Neuronal stem cell (in vitro differentiated cells): ENCODE measurements at places on chromosomes 1 and 21.

DNA sequence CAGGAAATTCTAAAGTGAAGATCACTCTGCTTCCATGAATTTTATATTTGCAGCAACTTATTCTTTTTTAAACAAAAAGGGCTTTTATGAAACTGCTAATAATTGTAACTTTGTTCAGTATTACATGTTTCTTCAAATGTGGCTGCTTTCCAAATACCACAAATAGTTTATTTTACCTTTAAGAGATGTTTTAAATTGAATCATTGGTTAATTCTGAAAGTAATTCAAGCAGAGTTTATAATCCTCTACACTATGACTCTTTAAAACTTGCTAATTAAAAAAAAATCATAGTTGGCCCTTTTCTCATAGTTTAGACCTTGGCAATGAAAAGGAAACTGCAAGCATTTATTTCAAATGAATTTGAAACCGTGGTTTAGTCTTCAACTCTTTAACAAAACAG is 59.6 kb downstream of the SDCCAG8 start:
- DNase-seq, result no peak

DNA sequence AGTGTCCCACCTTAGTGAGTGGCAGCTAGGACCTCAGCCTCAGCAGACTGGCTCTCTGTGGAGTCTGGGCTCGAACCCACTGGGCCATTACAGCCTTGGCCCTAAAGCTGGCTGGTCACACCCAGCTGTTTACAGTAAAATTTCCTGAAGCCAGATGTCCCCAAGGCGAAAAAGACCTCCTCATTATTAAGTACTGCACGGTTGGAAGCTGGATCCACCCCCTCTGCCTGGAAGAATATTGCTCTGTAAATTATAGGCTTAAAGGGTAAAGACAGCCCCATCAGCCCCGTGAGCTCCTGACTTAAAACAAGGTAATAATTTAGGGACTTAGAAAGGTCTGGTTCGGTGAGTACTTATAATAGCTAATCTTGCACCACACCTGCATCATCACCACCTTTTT is 30.3 kb upstream of the TMEM51 start:
- DNase-seq, result no peak

- no peak for DNase-seq
Measured at GRCh38 chr21:30541764-30542163, at the start of gene KRTAP19-6. Gene KRTAP19-6, minus strand, starts transcription at chr21:30541864. Its CDS starts 31 bp downstream, at chr21:30541833.

DNA sequence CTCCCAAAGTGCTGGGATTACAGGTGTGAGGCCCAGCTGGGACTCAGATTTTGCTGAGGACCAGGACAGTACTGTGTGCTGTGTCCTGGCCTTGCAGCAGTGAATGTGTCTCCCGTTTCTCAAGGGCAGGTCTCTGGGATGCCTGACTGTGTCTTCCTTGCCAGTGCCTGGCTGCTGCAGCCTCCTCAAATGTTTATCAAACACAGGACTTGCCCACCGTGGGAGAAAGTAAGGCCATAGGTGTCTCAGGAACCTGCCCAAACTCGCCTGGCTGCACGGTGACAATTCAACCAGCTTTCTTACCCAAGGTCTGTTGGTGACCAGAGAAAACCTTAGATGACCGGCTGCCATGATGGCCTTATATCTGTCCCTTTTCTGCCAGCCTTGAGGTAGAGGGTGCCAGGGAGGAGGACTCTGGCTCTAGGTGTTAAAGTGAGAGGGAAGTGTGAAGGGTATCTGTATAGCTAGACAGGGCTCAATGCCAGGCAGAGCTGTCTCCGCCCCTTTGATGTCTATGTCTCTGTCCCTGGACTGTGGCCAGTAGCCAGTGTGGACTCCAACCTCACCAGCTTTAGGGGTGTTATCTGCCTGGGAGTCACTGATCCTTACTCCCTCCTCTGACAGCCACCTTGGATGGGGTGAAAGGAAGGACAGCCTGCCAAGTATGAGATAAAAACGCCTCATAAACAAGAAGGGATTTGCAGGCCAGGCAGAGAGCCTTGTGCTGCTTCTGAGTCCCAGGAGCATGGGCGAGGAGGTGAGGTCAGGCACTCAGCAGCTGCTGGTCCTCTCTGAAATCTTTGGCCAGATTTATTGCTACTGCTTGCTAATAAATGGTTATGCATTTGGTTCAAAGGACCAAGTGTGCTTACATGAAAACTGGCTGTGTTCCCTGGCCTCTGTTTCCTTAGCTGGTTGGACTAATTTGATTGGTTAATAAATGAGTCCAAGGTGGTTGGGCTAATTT is 22.3 kb downstream of the IL6R start:
- DNase-seq, result no peak

- DNase-seq, result no peak
Measured at GRCh38 chr1:185578293-185578692, 155.9 kb upstream of the HMCN1 start.

- DNase-seq, result no peak
Measured at GRCh38 chr1:9826616-9827015, 2.9 kb upstream of the CLSTN1 start.

- no peak for DNase-seq
Measured at GRCh38 chr1:175124861-175125260, 57.2 kb downstream of the TNN start.

- no peak for DNase-seq
Measured at GRCh38 chr1:112957133-112957812, 1.3 kb upstream of the SLC16A1 start.

DNA sequence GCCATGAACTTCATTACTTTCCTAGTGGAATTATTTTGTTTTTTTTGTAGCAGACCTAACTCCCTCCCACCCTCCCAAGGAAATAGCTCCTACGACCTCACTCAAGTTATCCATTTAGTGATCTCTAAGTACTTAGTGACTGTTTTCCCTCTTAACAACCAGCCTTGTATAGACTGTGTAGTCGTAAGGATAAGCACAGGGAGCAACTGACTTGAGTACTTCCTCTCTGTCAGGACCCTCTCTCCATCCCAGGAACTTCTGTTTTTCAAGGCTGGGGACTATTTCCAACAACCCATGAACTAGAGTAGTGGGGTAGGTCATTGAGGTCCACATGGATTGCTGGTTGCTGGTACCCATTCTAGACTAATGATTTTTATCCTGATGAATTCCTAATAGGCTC is 1.9 kb downstream of the AGO1 start:
- DNase-seq, result no peak

DNA sequence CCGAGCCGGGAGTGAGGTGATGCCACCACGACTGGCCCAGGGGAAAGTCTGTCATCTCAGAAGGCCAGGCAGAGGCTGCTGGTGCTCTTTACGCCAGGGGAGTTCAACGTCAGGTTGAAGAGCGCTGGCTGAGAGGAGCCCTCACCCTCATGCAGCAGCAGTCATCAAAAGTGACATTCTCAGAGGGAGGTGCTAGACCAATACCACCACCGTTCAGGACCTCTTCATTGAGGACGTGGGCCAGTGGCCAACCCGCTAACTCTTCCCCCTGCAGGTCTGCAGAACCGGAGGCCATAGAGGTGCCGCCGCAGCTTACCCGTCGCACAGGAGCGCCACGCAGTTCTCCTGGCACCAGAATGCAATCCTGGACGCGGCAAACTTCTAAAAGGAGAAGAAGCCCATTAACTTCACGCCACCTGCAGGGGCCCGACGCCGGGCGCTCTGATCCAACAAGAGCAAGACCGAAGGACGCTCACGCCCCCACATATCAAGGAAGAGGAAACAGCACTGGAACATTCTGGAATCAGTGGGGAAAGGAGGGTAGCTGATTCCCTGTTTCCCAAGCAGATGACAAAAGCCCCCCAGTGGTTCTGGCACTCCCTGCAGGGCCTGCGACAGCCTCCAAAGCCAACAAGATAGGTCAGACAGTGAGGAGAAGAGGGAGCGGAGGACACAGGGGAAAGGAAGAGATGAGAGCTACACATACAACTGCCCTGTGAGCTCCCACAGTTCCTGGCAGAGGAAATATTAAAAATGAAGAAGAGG is 24.9 kb downstream of the WDR4 start:
- DNase-seq, result no peak
